Endothelial cell of umbilical vein (primary cell): ENCODE measurements at places on chromosomes 5 and 9. TPM values are rescaled to one million over a fixed set of nuclear protein-coding genes. Genes with fewer than 3 reads are reported as not detected.

- H3K27me3 ChIP-seq: no peaks in the 10 kb centered on the region
- no peak overlapping the region for H3K27ac ChIP-seq
- DNase-seq: peak; percentile 15
- no peaks in the 10 kb centered on the region for H3K36me3 ChIP-seq
- no peak overlapping the region for H3K4me3 ChIP-seq
Observed at GRCh38 chr5:64939772-64940510, 171.2 kb downstream of the CWC27 start.

DNA sequence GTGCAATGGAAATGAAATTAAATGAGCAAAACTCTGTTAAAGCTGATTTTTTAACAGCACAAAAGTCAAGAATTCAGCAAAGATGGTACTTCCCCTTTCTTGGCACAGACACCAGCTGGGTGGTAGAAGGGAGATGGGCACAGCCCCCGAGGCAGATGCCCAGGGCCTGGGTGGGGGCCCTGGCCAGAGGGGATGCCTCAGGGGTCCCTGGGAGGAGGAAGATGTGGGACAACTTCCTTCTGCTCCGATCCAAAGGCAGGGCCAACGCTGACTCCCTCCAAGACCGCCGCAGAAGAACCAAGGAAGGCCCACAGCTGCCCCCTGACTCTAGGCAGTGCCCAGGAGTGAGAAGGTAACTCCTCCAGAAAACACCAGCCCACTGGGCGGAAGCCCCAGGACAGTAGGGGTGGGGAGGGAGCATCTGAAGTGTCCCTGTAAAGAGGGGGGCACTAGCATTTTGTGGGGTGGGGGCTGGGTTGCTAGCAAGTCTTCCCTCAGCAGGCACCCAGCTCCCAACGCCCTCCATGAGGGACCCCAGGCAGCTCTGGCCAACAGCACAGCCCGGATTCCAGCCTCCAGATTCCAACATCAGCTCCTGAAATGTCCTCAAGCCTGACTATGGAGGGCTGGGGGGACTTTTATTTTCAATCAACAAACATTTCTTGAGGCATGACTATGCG lies 4.9 kb downstream of the NACC2 start:
- H3K4me3 ChIP-seq: no peak overlapping the region
- no peak overlapping the region for H3K27ac ChIP-seq
- H3K27me3 ChIP-seq: no peaks in the 10 kb centered on the region
- H3K36me3 ChIP-seq: no peaks in the 10 kb centered on the region
- no peak for DNase-seq

GRCh38 chr5:43425983-43426382 lies 13.8 kb upstream of the CCL28 start:
- H3K27ac ChIP-seq: no peak overlapping the region
- no peak overlapping the region for H3K4me3 ChIP-seq
- H3K27me3 ChIP-seq: no peaks in the 10 kb centered on the region
- no peaks in the 10 kb centered on the region for H3K36me3 ChIP-seq
- no peak for DNase-seq
- H3K4me1 ChIP-seq: no peaks in the 10 kb centered on the region

- H3K4me1 ChIP-seq: peaks cover 9% of the 10 kb centered on the region
- no peak overlapping the region for H3K27ac ChIP-seq
- no peak for DNase-seq
- peaks cover 3% of the 10 kb centered on the region for H3K36me3 ChIP-seq
Observed at GRCh38 chr5:172433071-172433470, 21.3 kb downstream of the SH3PXD2B start.

DNA sequence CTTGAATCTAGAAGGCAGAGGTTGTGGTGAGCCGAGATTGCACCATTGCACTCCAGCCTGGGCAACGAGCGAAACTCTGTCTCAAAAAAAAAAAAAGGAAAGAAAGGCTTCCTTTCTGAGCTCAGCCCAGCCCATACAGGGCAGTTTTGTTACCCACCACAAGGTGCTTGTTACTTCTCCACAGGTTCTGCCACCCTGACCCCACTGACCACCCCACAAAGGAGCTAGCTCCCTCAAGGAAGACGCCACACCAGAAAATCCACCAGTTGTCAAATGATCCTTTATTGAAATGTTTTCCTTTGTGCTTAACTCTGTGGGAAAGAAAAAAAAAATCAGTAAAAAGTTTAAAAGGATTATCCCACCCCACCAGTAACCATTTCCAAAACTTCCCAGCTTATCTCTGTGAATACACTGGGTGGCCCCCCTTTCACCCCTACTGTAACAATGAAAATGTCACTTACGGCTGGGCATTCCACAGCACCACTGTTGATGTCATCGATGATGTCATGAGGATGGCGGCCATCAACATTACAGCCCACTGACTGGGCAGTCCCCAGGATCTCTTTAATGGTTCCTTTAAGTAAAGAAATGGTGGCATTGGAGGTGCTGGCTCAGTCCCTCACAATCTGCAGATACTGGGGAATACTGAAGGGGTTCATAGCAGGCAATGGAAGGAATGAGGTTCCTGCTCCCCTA lies 3.6 kb downstream of the RPL12 start:
- H3K4me3 ChIP-seq: no peak overlapping the region
- H3K36me3 ChIP-seq: peaks cover 41% of the 10 kb centered on the region
- no peaks in the 10 kb centered on the region for H3K27me3 ChIP-seq
- DNase-seq: no peak
- peaks cover 19% of the 10 kb centered on the region for H3K4me1 ChIP-seq

DNA sequence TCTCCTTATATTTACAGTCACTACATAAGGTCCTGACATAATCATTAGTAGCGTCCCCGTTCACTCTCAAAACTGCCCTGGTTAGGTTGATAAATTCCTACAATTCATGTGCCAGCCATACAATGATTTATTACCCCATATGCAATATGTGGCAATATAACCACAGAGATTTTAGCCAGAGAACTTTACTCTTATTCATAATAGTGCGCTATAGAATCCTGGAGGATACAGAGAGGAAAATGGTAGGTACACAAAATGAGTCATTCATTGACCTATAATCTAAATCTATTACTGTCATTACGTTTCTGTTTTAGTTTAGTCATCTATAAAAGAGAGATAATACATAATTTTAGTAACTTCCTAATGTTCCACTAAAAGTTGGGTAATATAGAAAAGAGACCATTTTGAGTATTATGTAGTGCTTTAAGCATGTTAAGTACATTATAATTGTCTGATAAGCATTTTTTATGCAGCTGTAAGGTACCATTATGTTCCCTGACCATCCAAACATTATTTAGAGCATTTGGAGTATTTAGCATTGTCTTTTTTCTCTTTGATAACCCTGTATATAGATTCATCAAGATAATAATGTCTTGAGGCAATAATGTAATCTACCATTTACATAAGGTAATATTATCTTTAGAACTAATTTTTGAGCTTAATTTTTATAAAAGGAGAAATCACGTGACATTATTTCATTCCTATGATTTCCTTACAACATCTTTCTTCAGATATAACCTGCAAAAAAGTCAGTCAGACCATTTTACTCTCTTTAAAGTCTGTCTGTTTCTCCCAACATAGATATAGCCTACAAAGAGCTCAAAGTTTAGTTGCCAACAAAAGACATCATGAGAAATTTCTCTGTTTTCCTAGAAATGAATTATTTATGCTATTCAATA lies 655.5 kb upstream of the ZNF608 start:
- no peak overlapping the region for H3K4me3 ChIP-seq
- no peaks in the 10 kb centered on the region for H3K27me3 ChIP-seq
- H3K36me3 ChIP-seq: no peaks in the 10 kb centered on the region

DNA sequence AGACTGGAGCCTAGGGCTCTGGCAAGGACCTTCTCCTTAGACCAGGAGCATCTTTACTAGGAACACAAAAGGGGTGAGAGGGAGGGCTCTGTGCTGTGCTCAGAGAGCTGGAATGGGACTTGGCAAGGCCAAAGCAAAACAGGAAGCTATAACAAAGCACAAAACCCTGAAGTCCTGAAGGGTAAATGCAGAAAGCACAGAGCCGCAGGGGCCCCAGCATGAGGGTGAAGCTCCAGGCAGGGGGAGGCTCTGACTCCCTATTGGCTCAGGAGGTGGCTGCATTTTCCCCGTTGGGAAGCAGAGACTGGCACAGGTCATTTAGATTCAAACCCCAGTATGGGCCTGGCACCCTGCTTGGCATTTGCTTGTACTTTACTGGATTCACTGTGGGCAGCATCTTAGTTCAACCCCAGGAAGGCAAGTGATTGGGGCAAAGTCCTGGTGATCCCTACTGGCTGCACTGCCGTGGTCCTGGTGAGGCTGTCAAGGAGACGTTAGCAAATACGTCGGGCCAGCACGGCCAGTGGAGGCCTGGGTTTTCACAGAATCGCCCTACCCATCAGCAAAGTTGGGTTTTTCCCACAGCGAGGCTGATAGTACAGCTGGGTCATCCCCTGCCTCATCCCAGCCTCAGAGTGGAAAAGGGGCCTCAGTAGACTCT lies 46.3 kb downstream of the GGTA1 start:
- no peaks in the 10 kb centered on the region for H3K36me3 ChIP-seq
- no peak overlapping the region for H3K27ac ChIP-seq
- no peaks in the 10 kb centered on the region for H3K4me1 ChIP-seq
- peaks cover 5% of the 10 kb centered on the region for H3K27me3 ChIP-seq
- peak; percentile 42 for DNase-seq
- H3K4me3 ChIP-seq: no peak overlapping the region

- no peaks in the 10 kb centered on the region for H3K36me3 ChIP-seq
- peaks cover 61% of the 10 kb centered on the region for H3K4me1 ChIP-seq
- no peak for DNase-seq
- H3K4me3 ChIP-seq: no peak overlapping the region
Observed at GRCh38 chr5:14440223-14440581, 141.4 kb upstream of the OTULINL start.

DNA sequence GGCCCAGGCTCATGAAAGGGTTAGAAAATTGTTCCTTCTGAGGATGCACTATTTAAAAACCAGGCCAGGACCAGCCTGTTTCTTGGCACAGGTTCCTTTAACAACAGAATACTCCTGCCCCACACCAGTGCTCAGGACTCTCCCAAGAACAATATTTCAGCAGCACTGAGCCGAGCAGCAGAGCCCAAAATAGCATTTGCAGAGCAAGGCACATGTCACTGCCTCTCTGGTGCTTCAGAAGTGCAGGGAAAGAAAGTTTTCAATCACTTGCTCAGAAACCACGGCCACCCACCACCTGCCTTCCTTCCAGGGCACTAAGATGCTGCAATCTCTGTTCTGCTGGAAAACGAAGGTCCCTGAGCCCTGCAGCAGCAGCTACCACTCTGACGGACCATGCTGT lies 77.6 kb downstream of the SIL1 start:
- peaks cover 6% of the 10 kb centered on the region for H3K36me3 ChIP-seq
- H3K4me1 ChIP-seq: no peaks in the 10 kb centered on the region

- no peaks in the 10 kb centered on the region for H3K27me3 ChIP-seq
- H3K36me3 ChIP-seq: no peaks in the 10 kb centered on the region
- no peak overlapping the region for H3K4me3 ChIP-seq
- H3K27ac ChIP-seq: no peak overlapping the region
- DNase-seq: peak; percentile 2
Observed at GRCh38 chr5:108858959-108859358, 111.3 kb downstream of the FER start.

DNA sequence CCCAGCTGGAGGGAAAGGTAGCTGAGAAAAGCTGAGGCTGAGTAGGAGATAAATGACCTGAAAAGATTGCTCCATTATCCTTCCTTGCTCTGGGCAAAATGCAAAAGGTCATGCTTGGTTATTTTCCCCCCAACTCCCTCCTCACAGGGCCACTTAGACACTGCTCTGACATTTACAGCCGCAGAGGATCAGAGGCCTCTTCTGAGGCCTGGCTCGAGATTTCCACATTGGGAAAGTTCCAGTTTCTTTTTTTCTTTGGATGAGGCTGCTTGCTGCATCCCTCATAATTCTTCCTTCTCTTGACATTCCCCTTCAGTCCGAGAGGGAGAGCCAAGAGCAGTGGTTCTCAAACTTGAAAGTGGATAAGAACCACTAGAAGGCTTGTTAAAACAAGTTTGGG lies 60.1 kb upstream of the HSPA9 start:
- no peak overlapping the region for H3K4me3 ChIP-seq
- H3K36me3 ChIP-seq: no peaks in the 10 kb centered on the region
- no peak for DNase-seq

DNA sequence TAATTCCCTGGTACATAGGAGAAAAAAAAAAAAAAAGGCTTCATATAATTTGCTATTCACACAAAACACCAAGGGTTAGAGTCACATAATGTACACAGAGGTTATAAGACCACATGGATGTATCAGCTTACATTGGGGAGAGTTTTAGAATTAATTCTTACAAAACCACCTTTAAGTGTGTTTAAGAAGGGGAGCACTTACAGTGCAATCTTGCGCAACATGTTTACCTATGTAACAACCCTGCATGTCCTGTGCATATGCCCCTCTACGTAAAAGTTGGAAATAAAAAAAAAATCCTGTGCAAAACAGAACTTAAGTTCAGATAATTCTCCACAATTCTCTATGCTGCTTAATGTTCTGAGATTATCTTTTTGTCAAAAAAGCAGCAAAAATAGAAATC lies 190.0 kb downstream of the DENND1A start:
- H3K27ac ChIP-seq: no peak overlapping the region
- H3K27me3 ChIP-seq: no peaks in the 10 kb centered on the region
- no peak overlapping the region for H3K4me3 ChIP-seq

DNA sequence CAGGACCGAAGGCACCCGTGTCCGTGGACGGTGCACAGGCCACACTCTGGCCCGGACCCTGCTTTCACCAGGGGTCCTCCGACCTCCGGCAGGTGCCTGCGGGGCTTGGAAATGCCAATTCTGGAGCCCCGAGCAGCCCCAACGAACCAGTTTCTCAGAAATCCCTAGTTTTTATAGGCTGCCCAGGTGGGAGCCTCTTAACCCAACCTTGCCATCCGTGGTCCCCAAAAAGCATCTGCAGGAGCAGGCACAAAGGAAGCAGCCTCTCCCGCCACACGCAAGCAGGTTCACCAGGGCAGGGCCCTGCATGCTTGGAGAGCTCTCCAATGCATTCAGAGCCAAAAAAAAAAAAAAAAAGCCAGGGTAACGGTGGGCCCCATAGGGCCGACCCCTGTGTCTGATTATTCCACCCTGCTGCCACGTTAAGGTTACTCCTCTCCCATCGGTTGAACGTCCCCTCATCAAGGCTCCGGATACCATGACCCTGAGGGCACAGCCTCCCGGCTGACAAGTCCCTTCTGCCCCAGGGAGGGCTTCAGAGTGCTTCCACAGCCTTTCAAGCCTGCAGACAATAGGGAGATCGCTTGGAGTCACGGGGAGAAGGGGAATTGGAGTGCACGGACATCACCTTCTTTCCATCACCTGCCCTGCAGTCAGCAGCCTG lies 796 bp upstream of the TPRN start:
- H3K27me3 ChIP-seq: no peaks in the 10 kb centered on the region
- peak overlapping the region; percentile 7 for H3K4me3 ChIP-seq
- no peak overlapping the region for H3K27ac ChIP-seq
- H3K36me3 ChIP-seq: no peaks in the 10 kb centered on the region
- peaks cover 25% of the 10 kb centered on the region for H3K4me1 ChIP-seq

Gene TAS2R1
- total RNA-seq: not detected in 2 replicates

Gene BHMT
- not detected in 2 replicates for total RNA-seq
